ENCODE measurements at places on chromosomes 7 and 10.

DNA sequence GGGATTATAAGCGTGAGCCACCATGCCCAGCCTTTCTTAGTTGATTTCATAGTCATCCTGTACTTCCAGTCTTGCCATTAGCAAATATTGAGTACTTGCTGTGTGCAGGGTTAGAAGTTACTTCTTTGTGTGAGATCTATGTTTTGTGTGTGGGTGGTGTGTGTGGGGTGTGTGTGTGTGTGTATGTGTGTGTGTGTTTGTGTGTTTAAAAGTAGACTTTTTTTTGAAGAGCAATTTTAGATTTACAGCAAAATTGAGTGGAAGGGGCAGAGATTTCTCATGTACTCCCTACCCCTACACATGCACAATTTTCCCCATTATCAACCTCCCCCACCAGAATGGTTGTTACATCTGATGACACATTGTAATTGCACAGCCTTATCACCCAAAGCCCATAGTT lies 48.2 kb downstream of the KAT6B start:
- no peak for DNase-seq

DNA sequence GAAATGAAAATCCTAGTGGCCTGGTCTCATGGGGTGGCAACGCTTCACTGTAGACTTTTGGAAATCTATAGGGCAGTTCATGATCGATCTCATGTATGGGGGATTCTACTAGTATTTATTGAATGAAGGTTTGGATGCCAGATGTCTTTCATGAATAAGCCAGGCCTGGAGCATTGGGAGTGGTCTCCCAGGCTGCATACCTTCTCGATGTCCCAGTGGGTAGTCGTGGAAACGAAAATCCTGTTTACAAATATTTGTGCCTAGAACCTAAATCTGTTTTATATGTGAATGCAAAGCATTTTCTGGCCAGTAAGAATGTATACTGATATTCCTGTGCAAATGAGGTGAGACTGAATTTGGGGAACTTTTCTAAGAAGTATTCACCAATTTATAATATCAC lies 105.0 kb upstream of the C1QL3 start:
- no peak for DNase-seq

GRCh38 chr10:126663328-126663727 lies 7.2 kb downstream of the C10orf90 start:
- no peak for DNase-seq

- no peak for DNase-seq
These were observed 65.8 kb upstream of the ANTXRL start for GRCh38 chr10:46220872-46221538.

- DNase-seq = no peak
These were observed 659.4 kb downstream of the MAGI2 start for GRCh38 chr7:78794101-78794500.

DNA sequence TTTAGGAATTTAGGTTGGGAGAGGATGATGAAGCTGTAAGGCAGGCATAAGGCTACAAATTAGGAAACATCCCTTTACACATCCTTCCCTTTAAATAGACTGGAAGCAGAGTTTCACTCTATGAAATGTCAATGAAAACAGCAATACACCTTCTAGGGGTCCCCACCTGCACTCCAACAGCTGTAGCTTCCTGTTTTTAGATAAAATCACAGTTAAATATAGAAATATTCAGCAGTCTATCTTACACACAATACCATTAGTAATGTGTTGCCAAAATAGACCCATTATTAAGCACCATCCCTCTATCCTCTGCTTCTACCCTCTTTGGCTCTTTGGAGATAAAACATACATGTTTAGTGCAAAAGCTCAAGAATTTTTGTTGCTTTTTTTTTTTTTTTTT lies 237.4 kb downstream of the PCLO start:
- DNase-seq = no peak

DNA sequence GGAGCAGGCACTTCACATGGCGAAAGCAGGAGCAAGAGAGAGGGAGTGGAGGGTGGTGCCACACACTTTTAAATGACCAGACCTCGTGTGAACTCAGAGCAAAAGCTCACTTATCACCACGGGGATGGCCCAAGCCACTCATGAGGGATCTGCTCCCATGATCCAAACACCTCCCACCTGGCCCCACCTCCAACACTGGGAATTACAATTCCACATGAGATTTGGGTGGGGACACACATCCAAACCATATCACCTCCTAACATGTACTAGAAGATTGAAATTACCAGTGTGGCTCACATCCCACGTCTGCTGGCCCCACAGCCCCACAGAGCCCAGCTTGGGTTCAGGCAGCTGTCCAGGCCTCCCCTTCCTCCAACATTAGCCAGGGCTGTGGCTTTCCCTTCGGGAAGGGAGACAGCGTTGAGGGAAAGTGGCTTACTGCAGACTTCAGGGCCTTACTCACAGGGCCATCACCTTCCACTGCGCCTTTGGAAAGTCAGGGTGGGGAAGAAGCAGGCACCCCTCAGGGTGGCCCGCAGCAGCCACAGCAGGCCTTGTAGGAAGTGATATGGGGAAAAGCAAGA lies 7.7 kb downstream of the DEPP1 start:
- no peak for DNase-seq

DNA sequence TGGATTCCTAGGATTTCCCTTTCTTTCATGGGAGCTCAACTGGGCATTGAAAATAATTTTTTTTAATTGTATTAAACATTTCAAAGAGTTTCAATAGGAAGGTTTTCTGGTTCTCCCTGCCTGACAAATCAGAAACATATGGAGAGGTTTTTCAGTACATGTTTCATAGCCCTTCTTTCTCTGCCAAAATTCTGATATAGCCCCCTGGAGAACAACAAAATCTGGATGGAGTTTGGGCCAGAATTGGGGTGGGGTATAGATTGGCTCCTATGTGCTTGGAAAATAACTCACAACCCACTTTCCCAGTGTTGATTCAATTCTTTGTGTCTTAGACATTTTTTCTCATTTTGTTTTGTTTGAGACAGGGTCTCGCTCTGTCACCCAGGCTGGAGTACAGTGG lies 24.6 kb upstream of the EIF4H start:
- no peak for DNase-seq

DNA sequence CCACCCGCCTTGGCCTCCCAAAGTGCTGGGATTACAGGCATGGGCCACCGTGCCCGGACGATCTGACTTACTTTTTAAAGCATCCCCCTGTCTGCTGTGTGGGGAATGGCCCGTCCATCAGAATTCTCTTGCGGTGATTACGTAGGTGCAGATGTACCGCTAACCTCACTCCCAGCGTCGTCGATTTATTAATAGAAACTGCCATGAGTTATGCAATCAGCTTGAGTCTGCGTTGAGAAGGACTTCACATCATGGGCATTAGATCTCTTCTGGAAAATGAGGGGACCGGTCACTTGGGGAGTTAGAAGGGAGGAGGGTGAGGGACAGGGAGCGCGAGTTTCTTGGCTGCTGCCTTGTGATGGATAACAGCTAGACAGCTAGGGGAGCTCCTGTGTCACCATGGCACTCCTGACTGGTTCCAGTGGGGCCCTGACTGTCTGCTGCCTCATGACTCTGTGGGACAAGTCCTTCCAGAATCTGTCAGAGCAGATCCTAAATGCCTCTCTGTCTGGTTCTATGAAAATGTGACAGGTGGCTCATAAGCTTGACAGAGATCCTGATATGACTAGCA lies 35.2 kb downstream of the POR start:
- peak; percentile 67 for DNase-seq

GRCh38 chr7:52639981-52640380 lies 395.5 kb upstream of the POM121L12 start:
- no peak for DNase-seq

- DNase-seq = peak; percentile 17
These were observed 74.0 kb downstream of the SEPTIN7 start for GRCh38 chr7:35874886-35875285.

DNA sequence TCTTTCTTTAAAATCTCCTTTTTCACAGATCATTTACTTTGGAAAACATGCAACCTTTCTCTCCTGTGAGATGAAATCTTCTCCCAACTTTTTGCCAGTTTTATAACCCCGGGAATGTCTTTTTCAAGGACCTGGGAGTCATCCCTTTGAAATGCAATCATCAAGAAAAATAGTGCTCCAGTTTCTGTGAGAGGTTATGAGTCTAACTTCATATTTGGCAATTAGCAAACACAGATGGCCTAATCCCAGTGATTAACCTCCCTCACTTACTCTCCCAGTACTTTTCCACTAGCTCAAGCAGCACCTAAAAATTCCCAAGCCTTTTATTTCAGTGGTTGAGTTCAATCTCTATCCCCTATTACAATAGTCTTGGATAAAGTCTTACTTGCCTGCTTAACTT lies 185.8 kb upstream of the TMEM106B start:
- no peak for DNase-seq

- peak; percentile 74 for DNase-seq
These were observed 17.1 kb downstream of the SLC26A3 start for GRCh38 chr7:107785926-107786325.

- peak; percentile 92 for DNase-seq
These were observed 70.6 kb downstream of the CNNM2 start for GRCh38 chr10:102988404-102989314.

DNA sequence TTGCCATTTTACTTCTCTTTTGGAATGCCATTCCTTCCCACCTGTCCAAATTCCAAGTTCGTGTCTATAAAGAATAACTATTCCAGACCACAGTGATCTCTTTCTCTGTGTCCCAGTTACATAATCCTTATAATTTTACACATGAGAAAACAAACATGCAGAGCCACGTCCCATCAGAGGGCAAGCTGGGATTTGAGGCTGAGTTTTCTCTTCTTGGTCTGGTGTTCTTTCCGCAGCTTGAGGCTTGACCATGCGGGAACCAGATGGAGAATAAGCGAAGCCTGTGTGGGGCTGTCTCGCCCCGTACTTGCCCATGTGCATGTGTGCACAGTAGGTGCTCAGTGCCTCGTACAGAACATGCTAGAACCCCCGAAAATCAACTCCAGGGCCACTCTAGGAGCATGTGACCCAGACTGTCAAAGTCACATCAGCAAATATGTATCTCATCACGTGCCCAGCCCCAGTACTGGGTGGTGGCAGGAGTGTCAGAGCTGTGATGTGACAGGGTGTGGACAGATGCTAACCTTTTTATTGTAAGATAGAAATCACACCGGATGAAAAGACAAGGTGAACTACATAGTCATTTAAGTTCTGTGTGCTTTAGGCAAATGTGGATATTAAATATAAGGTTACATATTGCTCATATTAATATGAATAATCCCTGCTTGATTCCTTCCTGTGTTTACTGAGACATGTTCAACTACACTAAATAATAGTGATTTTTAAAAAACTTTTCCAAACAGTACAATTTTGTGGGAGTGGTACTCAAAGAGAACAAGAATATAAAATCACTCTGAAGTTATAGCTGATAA lies 3.2 kb downstream of the INSIG1 start:
- DNase-seq = no peak

GRCh38 chr7:116327135-116327534 lies 116.8 kb downstream of the TES start:
- DNase-seq = no peak

DNA sequence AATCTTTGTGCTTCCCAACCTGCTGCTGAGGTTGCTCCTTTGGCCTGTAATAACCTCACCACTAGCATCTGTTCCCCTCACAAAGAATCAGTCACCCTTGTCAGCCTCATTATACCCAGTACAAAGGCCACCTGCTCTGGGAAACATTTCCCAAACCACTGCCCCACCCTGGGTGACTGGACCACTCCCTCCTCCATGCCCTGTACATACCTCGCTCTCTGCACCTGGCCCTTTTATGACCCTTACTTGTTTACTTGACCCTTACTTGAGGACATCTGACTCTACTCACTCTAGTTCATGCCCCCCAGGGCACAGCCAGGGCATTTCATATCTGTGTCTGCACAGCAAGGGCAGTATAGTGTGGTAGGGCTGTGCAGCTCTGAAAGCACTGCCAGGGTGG lies 21.4 kb upstream of the AOC1 start:
- DNase-seq = no peak

- DNase-seq = peak; percentile 47
These were observed 20.6 kb upstream of the RHOBTB1 start for GRCh38 chr10:60964257-60965235.

GRCh38 chr7:102873470-102874165 lies 39.2 kb upstream of the LRRC17 start:
- DNase-seq = no peak
